Cortex of kidney (tissue), 1 donor: ENCODE measurements at places on chromosomes 12 and 14.

DNA sequence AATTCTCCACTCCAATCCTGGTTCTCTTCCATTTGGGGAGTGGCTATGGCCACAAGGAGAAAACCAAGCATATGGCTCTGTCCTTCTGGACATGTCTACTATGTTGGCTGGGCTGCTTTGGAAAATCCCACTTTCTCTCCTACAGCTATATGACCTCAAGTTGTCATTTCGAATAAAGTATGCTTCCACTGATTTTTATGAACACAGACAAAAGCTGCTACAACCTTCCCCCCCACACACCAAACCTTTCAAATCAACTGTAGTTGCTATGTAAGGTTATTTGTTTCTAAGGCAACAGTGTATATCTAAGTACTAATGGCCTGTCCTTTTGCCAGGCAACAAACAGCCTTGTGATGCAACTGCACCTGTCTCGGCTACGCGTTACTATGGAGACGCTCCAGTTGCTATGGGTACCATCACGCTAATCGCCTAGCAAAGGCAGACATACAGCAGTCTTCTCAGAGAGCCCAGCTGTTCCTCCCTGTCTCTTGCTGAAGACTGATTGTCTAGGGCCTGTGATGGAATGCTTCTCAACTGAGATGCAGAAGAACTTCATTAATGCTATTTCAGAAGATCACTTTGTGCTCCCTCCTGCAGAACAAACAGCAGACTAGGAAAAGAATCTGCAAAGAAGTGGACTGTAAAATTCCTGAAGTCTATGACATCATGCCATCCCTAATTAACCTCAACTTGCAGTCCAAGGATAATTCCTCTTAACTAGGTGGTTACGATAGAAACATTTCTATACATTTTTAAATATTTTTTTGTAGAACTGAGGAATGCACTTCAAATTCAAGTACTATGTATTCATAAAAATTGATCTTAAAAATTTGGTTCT is 67.6 kb downstream of the FOXN3 start:
- DNase-seq, result no peak

DNA sequence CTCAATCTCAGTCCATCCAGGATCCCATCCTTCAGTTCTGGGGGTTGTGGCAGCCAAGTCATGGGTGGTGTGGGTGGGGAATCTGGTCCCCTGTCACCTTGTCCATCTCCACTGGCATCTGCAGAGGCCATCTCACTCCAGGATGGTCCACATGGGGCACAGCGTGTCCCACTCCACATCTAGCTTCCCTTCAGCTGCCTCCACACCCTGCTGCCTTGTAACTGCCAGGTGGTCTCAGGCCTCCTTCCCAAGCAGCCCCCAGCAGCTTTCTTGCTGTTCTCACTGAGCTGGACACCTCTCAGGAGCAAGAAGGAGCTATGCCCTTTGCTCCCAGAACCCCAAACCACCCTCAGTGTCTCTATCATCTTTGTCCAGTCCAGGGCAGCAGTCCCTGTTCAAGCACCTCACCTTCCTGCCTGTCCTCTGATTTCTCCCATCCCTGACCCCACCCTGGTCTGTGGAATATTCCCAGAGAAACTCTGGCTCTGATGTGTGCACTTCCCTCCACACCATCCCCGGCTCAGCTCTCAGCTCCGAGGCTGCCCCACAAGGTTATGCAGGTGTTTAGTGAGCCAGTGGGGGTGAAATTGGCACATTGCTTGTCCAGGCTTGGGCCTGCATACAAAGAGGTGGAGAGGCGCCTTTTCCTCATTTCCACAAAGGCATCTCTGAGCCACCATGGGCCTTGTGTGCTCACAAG is 13.7 kb upstream of the DYNC1H1 start:
- DNase-seq, result no peak

DNA sequence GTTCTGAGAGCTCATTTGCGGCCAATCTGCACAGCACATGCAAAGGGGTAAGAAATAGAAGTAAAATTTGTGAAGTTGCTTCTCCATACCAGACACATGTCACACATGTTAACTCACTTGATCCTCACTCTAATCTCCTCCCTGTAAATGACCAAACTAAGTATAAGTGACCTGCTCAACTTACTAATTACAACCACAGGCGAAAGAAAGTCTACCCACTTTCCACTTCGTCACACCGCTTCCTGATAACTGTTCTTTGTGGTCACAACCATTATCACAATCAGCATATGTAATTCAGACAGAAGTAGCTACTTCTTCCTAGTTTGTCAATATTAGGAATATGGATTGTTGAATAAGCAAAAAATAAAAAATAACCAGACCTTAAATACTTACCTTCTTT is 293.7 kb upstream of the CLEC14A start:
- no peak for DNase-seq

GRCh38 chr12:94584377-94584776 is 66.0 kb downstream of the TMCC3 start:
- no peak for DNase-seq

- DNase-seq, result no peak
Observed at GRCh38 chr14:54730156-54730961, 163.4 kb downstream of the SAMD4A start.

GRCh38 chr14:94062344-94062940 is 18.6 kb downstream of the DDX24 start:
- DNase-seq, result no peak

DNA sequence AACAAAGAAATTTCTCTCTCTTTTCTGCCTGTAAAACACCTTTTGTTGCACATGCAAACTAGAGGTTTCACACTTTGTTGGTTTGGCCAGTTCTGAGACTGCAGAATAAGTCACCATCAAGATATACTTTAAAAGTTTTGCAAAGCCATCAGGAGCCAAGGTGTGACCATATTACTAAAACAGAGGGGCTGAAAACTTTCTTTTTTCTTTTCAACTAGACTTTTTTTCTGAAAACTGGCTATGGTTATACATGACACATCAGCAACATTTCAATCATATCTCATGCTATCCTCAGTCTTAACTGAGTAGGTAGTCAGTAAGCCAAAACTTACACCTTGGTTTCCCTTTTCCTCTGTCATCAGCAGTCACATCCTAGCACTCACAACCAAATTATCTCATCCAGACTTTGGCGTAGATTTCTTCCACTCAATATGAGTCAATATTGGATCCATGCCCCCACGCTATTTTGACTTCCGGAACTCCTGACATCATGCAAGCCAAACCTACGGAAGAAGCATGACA is 4.1 kb upstream of the IFNG start:
- no peak for DNase-seq

GRCh38 chr12:62606654-62607053 is 140.0 kb downstream of the MON2 start:
- no peak for DNase-seq

DNA sequence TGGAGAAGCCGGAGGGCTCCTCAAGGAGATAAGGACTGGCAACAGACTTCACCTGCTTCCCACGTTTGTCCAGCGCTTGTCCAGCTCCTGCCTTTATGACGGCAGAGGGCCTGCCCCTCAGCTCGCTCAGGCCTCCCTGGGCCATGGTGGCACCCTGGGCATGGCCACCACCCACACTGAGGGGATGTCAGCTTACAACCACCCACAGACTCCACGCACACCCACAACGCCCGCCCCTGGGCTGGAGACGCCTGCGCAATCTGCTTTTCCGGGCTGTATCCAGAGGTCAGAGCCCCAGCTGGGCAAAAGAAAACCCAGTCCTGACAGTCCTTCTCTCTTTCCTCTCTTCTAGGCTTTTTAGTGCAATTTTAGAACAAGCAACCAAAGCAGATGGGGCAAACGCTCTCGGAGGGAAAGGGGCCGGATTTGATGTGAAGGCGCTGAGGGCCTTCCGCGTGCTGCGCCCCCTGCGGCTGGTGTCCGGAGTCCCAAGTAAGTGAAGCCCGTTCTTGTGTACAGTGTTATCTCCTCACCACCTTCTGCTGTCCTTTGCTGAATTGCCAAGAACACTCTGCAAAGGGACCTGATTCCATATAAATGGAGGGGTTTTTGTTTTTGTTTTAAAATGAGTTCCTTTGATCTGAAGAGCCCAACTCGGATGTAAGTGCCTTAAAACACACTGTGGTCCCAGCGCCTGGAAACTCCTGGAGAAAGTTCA is 337.4 kb upstream of the FKBP4 start:
- DNase-seq, result no peak

GRCh38 chr14:105075379-105076295 is 10.4 kb upstream of the GPR132 start:
- DNase-seq, result no peak

DNA sequence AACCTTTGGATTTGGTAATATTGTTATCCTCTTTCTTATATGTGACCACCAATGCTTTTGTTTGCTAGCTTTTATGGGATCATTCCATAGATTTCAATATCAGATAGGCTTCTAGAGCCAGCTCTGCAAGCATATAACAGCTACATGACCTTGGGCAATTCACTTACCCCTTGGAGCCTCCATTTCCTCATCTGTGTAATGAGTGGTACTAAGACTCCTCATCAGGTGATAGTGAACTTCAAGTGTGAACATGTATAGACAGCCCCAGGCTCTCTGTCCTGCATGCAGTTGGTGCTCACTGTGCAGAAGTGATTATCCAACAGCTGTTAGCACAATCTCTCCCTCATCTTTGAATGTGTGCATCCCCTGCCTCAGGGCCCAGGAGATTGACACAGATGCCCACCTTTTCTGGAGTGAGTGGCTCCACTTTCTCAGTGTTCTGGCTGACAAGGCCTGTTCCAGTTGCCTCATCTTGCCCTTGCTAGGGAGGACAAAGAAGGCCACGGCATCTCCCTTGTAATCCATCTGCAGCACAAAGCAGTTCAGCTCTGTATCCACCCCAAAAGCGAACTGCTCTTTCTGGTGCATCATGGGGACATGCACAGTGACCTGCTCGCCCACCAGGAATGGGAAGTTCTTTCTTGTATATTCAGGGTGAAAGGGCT is 9.2 kb downstream of the SERPINA9 start:
- no peak for DNase-seq

DNA sequence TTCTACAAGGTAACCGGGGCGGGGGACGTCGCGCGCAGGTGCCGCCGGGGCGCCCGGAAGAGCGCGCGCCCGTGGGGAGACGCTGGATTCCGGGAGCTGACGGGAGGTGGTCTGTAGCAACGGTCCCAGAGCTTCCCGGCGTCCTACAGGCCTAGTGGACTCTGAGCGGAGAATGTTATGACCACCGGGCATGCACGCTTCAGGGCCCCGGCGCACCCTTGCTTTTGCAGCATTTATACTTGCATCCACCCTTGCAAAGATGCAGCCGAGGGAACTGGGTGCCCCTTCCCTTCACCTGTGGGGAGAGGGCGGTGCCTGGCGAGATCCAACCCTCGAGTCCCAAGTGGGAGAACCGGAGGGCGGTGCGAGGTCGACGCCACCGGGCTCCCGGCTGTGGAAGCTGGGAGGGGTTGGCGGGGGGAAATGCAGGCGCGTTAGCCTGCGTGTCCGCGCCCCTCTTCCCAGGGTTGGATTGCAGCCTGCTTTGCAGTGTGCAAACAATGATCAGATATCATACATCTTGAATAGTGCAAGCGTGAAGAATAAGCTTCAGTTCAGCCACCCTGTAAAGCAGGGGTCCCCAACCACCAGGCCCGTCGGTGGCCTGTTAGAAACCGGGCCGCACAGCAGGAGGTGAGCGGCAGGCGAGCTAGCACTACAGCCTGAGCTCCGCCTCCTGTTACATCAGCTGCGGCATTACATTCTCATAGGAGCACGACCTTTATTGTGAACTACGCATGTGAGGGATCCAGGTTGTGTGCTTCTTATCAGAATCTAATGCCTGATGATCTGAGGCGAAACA is 576 bp downstream of the ERP29 start:
- no peak for DNase-seq

- no peak for DNase-seq
Observed at GRCh38 chr12:44078273-44078672, 242.4 kb downstream of the TMEM117 start.

DNA sequence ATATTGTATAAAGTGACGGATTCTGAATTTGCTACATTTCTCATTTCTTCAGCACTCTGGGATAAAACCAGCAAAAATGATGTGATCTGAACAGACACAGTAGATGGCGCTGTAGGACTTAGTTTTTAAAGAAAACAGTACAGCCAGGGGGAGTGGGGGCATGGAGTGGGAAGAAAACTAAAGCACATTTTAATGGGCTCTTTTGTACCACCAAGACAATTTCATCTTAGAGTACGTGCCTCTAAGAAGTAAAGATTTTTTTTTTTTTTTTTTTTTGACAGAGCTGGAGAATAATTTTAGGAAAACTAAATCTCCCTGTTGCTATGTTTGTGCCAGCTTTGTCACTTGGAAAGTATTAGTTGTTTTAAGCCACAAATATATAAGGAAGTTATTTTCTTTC is 124.4 kb downstream of the RAD51B start:
- DNase-seq, result no peak

GRCh38 chr12:48285751-48286650 is 64.7 kb downstream of the ZNF641 start:
- DNase-seq, result no peak

GRCh38 chr12:27998170-27998569 is 25.6 kb upstream of the PTHLH start:
- DNase-seq, result no peak

DNA sequence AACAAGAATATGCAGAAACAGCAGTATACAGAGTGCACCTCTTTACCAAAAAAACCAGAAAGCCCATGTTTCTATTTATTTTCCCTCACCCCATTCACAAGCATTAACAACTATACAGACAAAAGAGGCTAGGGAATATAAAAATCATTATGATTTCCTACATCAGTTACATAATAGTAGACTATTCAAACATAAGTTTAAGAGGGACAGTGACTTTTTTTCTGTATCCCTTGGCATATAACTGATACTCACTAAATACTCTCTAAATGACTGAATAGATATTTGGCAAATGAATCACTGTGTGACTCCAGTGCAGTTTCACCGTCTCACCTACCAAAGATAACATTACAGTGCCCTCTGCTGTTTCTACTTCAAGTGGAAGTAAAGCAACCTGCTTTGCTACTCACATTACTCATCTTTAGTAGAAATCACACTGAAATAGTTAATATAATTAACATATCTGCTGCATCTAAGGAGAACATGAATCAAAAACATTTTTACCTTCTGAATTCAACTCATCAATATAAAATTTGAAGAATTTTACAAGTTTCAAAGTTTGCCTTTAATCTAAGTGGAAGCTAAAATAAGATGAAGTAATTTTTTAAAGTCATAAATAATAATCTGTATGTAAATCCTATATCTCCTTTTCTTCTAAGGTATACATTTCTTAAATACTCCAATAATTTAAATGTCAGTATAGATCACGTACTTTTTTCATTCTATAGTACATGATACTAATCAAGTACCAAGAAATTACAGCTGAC is 103.8 kb downstream of the OSBPL8 start:
- no peak for DNase-seq

- no peak for DNase-seq
Observed at GRCh38 chr14:90755661-90756304, 60.4 kb downstream of the TTC7B start.
